Astrocyte (in vitro differentiated cells and primary cell): ENCODE measurements at places on chromosomes 13 and 19. TPM values are rescaled to one million over a fixed set of nuclear protein-coding genes. Genes with fewer than 3 reads are reported as not detected.
A peak's percentile ranks its signal among the peaks of the same experiment; 100 is the strongest.

DNA sequence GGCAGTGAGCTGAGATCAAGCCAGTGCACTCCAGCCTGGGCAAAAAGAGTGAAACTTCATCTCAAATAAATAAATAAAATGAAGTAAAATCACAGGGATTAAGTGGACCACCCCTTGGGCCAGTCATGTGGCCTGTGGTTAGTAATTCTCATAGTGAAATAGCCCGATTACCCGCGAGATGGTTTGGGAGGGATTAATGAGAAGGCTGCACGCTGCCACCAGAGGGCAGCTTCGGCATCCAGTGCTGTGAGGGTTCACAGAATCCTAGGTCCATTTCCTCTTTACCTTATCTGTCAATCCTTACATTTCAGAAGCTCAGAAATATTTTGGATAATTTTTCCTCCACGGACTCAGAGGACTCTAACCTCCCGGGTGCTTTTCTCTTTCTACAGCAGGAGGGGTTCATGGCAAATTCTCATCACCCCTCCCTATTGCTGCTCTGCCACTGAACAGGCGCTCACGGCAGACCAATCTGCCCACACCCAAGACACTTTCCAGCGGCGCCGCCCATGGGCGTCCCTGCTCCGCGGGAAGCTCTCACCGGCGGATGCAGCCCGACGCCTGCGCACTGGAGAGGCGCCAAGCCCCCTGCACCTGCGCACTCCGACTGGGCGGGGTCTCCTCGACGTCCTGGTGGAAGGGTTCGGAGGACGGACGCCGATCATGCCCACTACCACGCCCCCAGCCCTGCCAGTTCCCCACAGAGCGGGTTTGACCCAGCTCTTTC lies 11.0 kb downstream of the ZNF835 start:
- no peaks in the 10 kb centered on the region for H3K36me3 ChIP-seq
- H3K27ac ChIP-seq = no peak overlapping the region
- no peaks in the 10 kb centered on the region for H3K27me3 ChIP-seq
- H3K4me3 ChIP-seq = no peak overlapping the region
- no peaks in the 10 kb centered on the region for H3K4me1 ChIP-seq

GRCh38 chr19:50509366-50509765 lies 1.6 kb downstream of the JOSD2 start:
- no peak overlapping the region for H3K27ac ChIP-seq
- DNase-seq = no peak
- H3K4me1 ChIP-seq = peaks cover 4% of the 10 kb centered on the region
- no peak overlapping the region for H3K4me3 ChIP-seq
- H3K36me3 ChIP-seq = no peaks in the 10 kb centered on the region

NLRP7 gene
- not detected in 2 replicates for total RNA-seq

DNA sequence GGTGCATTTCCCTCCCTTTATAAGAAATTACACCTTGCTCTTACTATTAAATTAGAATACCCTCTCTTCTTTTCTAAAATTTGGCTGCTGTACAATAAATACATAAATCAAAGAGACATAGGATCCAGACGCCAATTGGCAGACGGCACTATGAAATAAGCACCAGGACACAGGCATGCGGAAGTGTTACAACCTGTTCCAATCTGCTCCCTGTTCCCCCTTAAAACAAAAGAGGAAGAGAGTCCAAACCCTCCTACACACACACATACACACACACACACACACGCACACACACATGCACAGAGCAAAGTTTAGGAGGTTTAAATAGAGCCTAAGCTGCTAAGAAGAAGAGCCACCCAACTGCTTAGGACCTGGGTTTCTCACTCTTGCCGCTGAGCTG lies 75.6 kb upstream of the ZNF507 start:
- H3K27me3 ChIP-seq = no peaks in the 10 kb centered on the region
- no peaks in the 10 kb centered on the region for H3K36me3 ChIP-seq
- H3K4me1 ChIP-seq = no peaks in the 10 kb centered on the region
- no peak overlapping the region for H3K4me3 ChIP-seq
- DNase-seq = no peak

ZNF823 gene
- total RNA-seq = 2.2 and 5.4 TPM in 2 replicates

ZNF112 gene
- 4.1 and 4.4 TPM in 2 replicates for total RNA-seq

CCDC8 gene
- total RNA-seq = 35.5 and 45.5 TPM in 2 replicates

ELAVL3 gene
- not detected in 2 replicates for total RNA-seq

DNA sequence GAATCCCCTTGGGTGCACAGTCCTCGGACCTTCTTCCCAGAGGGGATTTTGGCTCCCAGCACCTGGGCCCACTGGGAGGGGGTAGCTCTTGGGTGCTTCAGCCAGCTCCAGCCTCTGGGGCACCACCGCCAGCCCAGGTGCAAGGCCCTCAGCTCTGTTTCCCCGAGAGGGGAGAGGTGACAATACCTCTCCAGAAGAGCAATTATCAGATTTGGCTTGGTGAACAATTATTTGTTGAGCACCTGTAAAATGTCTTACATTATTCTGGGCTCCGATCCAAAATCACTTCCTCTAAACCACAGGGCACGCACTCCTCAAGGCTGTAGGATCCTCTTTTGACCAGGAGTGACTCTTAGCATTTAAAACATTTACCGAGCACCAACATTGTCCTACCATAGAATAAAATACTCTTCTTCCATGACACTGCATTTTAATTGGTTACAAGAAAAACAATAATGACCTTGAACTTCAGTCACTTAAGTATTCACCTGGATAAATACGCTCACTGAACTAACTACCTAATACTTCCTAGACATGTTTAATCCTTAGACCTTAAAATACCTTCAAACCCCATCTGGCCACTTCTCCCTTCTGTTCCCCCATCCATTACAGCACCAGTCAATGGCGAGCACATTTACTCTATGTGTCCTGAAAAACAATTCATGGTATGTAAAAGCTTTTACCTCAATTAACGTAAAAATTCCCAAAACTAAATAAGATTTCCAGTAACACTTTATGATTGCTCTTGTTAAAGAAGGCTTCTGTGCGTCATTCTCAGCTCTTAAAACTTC lies 54.8 kb downstream of the ABCC4 start:
- H3K36me3 ChIP-seq = no peaks in the 10 kb centered on the region
- DNase-seq = no peak
- no peak overlapping the region for H3K4me3 ChIP-seq
- no peak overlapping the region for H3K27ac ChIP-seq
- no peaks in the 10 kb centered on the region for H3K4me1 ChIP-seq

DNA sequence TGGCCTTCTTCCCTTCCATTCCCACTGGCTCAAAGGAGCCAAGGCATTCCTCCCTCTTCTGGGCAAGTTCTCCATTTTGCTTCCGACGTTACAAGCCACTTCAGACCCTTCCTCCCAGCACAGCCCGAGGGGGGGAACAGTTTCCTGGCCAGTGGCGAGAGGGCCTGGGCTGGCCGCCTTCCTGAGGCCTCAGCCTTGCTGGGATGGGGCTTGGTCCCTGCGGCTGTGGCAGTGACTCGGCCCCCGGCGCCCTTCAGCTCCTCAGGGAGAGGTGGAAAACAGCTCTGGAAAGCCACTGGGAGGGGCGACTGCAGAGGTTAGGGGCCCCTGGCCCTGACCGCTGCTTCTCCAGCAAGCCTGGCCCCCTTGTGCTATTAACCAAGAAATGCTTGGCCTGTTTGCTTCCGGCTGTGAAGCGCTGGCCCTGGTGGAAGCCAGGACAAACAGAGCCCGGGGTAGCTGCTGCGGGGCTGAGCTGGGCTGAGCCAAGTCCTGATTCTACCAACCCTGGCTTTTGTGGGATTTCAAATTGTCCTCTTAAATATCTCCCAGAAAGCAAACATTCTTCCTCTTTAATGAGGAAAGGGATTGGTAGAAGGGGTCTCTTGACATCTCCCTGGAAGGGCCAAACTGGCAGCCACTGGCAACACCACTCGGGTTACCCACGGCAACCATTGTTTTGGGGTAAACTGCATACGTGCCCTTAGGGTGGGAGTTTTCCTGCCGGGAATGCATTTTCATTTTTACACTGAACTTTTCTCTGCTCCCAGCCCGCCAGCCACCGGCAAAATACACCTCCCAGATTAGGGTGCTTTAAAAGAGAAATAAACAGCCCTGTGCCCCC lies 38.7 kb downstream of the C13orf46 start:
- H3K27me3 ChIP-seq = no peaks in the 10 kb centered on the region
- H3K27ac ChIP-seq = no peak overlapping the region
- no peak overlapping the region for H3K4me3 ChIP-seq
- no peak for DNase-seq
- no peaks in the 10 kb centered on the region for H3K36me3 ChIP-seq

GRCh38 chr19:39518458-39518857 lies 3.5 kb downstream of the SELENOV start:
- no peak for DNase-seq
- no peaks in the 10 kb centered on the region for H3K36me3 ChIP-seq
- peaks cover 36% of the 10 kb centered on the region for H3K27me3 ChIP-seq
- H3K4me3 ChIP-seq = no peak overlapping the region
- no peak overlapping the region for H3K27ac ChIP-seq

- peaks cover 42% of the 10 kb centered on the region for H3K27me3 ChIP-seq
- DNase-seq = no peak
- H3K27ac ChIP-seq = no peak overlapping the region
- H3K36me3 ChIP-seq = no peaks in the 10 kb centered on the region
- H3K4me3 ChIP-seq = no peak overlapping the region
Measured at GRCh38 chr13:52850072-52850395, 1.6 kb upstream of the PCDH8 start.

CLEC17A gene
- total RNA-seq = 0.09 TPM in 1 of 2 replicates, not detected in the other

SEMA6B gene
- 14.3 and 17.5 TPM in 2 replicates for total RNA-seq

- H3K27ac ChIP-seq = peak overlapping the region; percentile 41
- no peaks in the 10 kb centered on the region for H3K36me3 ChIP-seq
- H3K4me3 ChIP-seq = no peak overlapping the region
- H3K27me3 ChIP-seq = no peaks in the 10 kb centered on the region
- H3K4me1 ChIP-seq = peaks cover 31% of the 10 kb centered on the region
Measured at GRCh38 chr13:110001670-110002275, 215.4 kb upstream of the IRS2 start.

ZNF208 gene
- 0.05 TPM in 1 of 2 replicates, not detected in the other for total RNA-seq

GRCh38 chr13:104648291-104648690 lies 1582.1 kb upstream of the SLC10A2 start:
- H3K27me3 ChIP-seq = no peaks in the 10 kb centered on the region
- no peaks in the 10 kb centered on the region for H3K4me1 ChIP-seq
- no peaks in the 10 kb centered on the region for H3K36me3 ChIP-seq
- DNase-seq = no peak
- H3K27ac ChIP-seq = no peak overlapping the region
- no peak overlapping the region for H3K4me3 ChIP-seq

CALR gene
- 2,193 and 2,309 TPM in 2 replicates for total RNA-seq

- H3K27ac ChIP-seq = peak within 1 kb of the TSS; percentile 51
- peaks cover 8% of the 10 kb centered on the region for H3K4me1 ChIP-seq
- no peaks in the 10 kb centered on the region for H3K36me3 ChIP-seq
Measured at GRCh38 chr13:30422054-30422839, at the start of gene UBE2L5. Gene UBE2L5 (plus strand): TSS chr13:30422493. CDS start chr13:30427991, 5,498 bp downstream.

GRCh38 chr13:25227690-25228089 lies 55.6 kb upstream of the AMER2 start:
- H3K36me3 ChIP-seq = no peaks in the 10 kb centered on the region
- no peaks in the 10 kb centered on the region for H3K4me1 ChIP-seq
- DNase-seq = no peak
- no peak overlapping the region for H3K27ac ChIP-seq
- H3K27me3 ChIP-seq = peaks cover 2% of the 10 kb centered on the region

DNA sequence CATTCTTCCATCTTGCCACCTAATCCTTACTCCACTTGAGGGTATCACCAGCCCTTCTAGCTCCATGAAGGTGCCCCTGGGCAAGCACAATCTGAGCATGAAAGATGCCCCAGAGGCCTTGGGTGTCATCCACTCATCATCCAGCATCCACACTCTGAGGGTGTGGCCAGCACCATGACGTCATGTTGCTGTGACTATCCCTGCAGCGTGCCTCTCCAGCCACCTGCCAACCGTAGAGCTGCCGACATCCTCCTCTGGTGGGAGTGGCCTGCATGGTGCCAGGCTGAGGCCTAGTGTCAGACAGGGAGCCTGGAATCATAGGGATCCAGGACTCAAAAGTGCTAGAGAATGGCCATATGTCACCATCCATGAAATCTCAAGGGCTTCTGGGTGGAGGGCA lies 3.1 kb upstream of the KLK3 start:
- no peak for DNase-seq
- H3K4me1 ChIP-seq = no peaks in the 10 kb centered on the region
- no peak overlapping the region for H3K27ac ChIP-seq
- no peak overlapping the region for H3K4me3 ChIP-seq

CD70 gene
- 0.34 and 0.48 TPM in 2 replicates for total RNA-seq

GRCh38 chr13:44651209-44651608 lies 75.1 kb upstream of the TSC22D1 start:
- H3K27ac ChIP-seq = no peak overlapping the region
- no peak for DNase-seq
- H3K27me3 ChIP-seq = no peaks in the 10 kb centered on the region
- H3K36me3 ChIP-seq = no peaks in the 10 kb centered on the region

- no peak overlapping the region for H3K27ac ChIP-seq
- H3K4me1 ChIP-seq = peaks cover 11% of the 10 kb centered on the region
- no peaks in the 10 kb centered on the region for H3K27me3 ChIP-seq
- no peak overlapping the region for H3K4me3 ChIP-seq
Measured at GRCh38 chr19:14404312-14404711, 14.8 kb downstream of the DDX39A start.

PCCA gene
- 11.3 and 13.9 TPM in 2 replicates for total RNA-seq

GRCh38 chr13:85383291-85383690 lies 415.9 kb downstream of the SLITRK6 start:
- no peaks in the 10 kb centered on the region for H3K36me3 ChIP-seq
- no peaks in the 10 kb centered on the region for H3K27me3 ChIP-seq
- H3K4me3 ChIP-seq = no peak overlapping the region
- DNase-seq = no peak
- peaks cover 6% of the 10 kb centered on the region for H3K4me1 ChIP-seq

DNA sequence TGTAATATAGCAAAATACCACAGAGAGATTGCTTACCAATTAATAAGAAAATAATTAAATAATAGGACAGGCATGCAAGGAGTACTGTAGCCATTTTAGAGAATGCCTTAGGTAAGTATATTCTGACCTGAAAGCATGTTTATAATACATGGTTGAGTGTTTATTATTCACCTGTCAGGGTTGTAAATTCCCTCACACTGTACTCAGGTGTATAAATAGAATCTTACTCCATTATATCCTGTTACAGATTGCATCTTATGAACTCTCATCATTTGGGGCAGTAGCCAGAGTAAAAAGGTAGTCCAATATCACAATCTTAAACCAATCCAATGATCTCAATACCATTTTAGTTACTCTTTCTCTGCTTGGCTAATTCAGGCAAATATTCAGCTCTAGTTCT lies 35.8 kb upstream of the GTF2F2 start:
- no peak for DNase-seq
- no peak overlapping the region for H3K4me3 ChIP-seq
- H3K4me1 ChIP-seq = no peaks in the 10 kb centered on the region
- peaks cover 4% of the 10 kb centered on the region for H3K27me3 ChIP-seq

DNA sequence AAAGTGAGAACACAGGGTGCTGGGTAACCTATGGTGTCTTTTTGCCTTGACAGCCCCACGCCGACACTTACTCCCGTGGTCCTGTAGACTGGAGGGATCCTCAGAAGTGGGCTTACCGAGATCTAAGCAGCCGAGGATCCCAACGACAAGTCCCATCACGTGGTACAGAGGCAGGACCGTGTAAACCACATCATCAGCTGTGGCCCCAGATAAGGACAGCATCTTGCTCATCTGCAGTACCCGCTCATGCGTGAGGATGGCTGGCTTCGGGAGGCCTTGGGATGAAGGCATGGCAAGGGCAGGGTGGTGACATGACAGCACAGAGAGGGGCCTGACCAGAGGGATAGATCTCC lies 2.1 kb downstream of the SLC27A5 start:
- no peak for DNase-seq
- no peaks in the 10 kb centered on the region for H3K36me3 ChIP-seq
- no peak overlapping the region for H3K4me3 ChIP-seq
- H3K27ac ChIP-seq = no peak overlapping the region

- no peak for DNase-seq
- no peaks in the 10 kb centered on the region for H3K27me3 ChIP-seq
- H3K4me1 ChIP-seq = no peaks in the 10 kb centered on the region
- H3K4me3 ChIP-seq = no peak overlapping the region
Measured at GRCh38 chr19:51296336-51297093, 14.9 kb upstream of the IGLON5 start.
